H9 (cell line): ENCODE measurements at places on chromosomes 5 and 9. TPM values are rescaled to one million over a fixed set of nuclear protein-coding genes. Genes with fewer than 3 reads are reported as not detected.
A peak's percentile ranks its signal among the peaks of the same experiment; 100 is the strongest.

PCDHGB1 gene
- 5.0 and 5.2 TPM in 2 replicates for total RNA-seq

DOCK8 gene
- 1.4 and 2.3 TPM in 2 replicates for total RNA-seq

NACC2 gene
- total RNA-seq = 11.5 TPM in 2 replicates

PAPPA gene
- total RNA-seq = 0.17 and 0.29 TPM in 2 replicates

IPPK gene
- 10.7 and 12.9 TPM in 2 replicates for total RNA-seq

DNA sequence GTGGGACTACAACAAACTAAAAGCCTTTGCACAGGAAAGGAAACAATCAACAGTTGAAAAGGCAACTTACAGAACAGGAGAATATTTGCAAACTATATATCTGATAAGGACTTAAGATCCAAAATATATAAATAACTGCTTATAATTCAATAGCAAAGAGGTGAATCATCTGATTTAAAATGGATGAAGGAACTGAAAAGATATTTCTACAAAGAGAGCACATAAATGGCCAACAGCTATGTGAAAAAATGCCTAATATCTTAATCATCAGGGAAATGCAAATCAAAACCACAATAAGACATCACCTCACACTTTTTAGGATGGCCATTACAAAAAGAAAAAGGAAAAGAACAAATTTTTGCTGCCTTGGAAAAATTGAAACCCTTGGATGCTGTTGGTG is 100.4 kb downstream of the LURAP1L start:
- DNase-seq = no peak

DNA sequence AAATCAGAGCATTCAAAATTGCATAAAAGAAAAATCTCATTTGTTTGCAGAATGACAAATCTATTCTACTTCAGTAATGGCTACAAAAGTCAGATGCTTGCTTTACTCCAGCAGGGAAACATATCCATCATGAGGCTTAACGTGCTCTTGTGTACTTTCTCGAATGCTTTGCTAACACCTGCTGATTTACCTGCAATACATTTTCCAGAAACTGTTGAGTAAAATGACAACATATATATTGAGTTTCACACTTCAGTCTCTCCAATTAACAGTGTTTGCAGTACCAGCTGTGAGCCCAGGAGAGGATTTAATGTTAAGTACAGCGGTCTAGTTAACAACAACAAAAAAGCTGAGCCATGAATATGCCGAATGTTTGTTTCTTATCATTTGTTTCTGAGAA is 391.5 kb upstream of the SMC2 start:
- DNase-seq = no peak

DNA sequence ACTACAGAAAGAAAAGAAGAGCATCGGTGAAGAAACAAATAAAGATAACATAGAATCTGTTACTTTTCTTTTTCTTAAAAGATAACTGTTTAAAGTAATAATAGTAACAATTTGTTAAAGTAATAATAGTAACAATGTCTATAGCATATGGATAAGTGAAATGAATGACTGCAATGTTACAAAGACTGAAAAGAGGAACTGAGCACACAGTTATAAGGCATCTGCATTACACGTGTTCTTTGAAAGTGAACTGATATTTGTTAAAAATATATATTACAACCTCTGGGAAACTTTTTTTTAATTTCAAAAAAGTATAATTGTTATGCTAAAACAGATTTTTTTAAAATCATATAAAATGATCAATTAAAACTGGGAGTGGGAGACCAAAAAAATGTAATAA is 88.4 kb upstream of the FST start:
- DNase-seq = no peak

GRCh38 chr5:5318426-5319190 is 103.9 kb upstream of the ICE1 start:
- no peak for DNase-seq

- no peak for DNase-seq
These were observed 493.4 kb upstream of the TUSC1 start for GRCh38 chr9:26171691-26172090.

- no peak for DNase-seq
These were observed 232.4 kb downstream of the SAXO1 start for GRCh38 chr9:18800579-18800978.

DNA sequence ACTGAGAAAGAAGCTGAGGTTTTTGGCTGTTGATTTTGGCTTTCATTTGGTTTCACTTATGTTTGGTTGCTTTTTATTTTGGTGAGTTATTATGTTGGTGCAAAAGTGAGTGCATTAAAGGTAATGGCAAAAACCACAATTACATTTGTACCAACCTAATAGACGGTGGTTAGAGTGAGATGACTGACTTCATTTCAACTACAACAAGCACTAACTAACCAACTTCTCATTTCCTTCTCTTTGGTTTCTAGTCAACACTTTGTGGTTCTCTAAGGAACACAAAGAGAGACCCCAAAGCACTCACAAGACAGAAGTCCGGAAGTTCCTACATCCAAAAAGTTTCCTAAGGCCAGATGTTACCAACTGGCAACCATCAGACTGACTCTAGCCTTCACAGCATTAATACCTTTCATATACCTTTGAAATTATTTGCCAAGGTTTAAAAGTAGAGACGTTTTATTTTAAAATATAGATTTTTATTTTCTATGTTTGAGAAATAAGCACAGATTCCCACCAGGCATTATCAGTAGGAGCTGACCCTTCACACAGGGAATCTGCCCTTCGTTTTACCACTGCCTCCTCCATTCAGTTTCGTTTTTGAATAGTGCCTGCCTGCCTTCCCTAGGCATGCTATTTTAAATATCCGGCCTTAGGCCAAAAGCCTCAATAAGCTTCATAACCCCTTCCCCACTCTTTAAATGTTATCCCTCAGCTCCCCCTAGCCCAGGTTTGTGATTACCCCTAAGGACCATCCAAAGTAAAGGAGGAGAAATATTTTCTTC is 301.1 kb upstream of the PTGER4 start:
- no peak for DNase-seq

- no peak for DNase-seq
These were observed 6.7 kb downstream of the NCBP1 start for GRCh38 chr9:97640325-97640724.

DNA sequence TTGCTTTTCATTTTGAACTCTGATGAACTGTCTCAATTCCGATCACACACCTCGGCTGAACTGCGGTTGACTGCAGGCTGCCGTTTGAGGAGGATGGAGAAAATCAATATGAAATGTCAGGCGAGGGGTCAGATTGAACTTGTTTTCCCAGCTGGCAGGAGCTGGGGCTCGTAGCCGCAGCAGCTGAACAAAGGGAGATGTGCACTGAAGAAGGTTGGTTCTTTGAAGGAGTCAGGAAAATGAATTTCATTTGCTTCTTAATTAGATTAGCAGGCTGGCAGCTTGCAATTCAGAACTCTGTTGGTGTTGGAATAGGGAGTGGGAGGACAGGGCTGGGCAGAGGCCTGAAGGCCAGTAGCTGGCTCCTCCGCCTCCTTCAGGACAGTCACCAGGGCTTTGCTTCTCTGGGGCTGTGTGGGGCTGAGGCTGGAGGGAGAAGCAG is 117.4 kb upstream of the GPR151 start:
- DNase-seq = no peak

DNA sequence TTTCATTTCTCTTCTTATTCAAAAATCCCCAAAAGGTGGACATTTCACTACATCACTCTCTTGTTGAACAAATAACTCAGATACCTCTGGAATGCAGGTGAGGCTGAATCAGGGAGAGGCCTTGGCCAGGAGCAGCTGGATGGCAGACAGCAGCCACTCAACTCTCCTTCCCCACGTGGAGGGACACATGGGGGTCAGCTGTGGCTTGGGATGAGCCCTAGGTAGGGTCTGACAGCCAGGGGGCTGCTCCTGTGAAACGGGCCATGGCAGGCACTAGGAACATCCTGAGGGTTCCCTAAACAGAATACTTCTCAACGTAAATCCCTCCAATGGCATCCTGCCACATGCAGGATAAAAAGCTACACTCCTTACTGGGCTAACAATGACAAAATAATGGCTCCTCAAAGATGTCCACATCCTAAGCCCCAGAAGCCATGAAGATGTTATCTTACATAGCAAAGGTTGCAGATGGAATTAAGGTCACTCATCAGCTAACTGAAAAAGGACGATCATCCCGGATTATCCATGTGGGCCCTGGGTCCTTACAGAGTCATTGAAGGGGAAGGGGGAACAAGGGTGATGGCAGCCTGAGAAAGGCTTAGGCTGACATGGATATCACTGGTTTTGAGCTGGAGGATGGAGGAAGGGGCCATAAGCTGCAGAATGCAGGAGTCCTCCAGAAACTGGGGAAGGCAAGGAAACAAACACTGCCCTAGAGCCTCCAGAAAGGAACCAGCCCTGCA is 31.4 kb upstream of the S1PR3 start:
- no peak for DNase-seq

DNA sequence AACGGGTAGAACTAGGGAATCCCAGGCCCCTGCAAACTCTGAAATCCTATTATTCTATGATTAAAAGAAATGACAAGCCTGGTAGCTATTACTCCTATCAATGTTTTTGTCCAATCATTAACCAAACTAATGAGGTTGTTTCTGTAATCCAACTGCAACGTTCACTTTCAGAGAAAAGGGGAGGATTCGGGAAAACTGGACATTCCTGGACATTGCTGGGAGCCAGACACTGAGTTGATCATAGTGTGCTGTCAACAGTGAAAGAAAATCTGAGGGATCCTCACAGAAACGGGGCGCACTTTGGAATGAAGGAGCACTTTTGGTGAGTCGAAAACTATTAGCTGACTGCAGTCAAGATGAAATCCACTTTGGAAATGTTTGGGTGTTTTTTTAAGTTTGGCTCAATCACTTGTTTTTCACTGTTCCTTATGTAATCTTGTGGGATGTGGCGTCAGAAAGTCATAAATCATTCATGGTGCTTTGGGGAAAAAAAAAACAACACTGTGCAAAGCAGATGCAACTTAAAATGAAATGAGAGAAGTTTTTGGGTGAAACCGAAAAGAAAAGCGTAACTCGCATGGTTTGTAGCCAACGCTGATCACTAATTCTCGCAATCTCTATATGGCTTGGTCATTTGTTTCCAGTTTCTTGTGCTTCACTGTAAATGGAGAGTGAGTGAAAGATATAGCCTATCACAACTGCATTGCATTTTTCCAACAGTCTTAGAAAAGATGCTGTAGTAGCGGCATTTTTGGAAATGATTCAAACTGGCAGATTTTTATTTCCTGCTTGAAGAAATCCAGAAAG is 51.2 kb upstream of the ADRA1B start:
- no peak for DNase-seq

GRCh38 chr5:54278979-54279717 is 31.2 kb downstream of the ARL15 start:
- DNase-seq = no peak

GRCh38 chr5:178116143-178116885 is 3.0 kb downstream of the N4BP3 start:
- peak; percentile 69 for DNase-seq

DNA sequence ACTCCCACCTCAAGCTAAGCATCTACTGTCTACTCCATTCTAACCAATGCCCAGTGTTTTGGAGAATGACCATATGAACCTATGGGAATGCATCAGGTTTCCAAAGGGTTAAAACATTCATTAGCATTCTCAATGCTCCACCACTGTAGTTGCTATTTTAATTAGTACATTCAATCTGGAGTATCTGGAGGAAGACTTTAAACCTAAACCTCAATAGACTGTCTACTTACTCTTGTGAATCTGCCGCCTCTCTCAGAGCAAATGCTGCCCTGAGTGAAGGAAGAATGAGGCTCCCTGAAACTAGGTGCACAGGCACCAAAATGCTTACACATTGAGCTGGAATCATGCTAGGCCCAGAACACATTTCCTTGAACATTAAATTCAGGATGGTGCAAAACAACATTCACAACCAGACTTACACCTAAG is 2.0 kb downstream of the ENC1 start:
- DNase-seq = no peak

DNA sequence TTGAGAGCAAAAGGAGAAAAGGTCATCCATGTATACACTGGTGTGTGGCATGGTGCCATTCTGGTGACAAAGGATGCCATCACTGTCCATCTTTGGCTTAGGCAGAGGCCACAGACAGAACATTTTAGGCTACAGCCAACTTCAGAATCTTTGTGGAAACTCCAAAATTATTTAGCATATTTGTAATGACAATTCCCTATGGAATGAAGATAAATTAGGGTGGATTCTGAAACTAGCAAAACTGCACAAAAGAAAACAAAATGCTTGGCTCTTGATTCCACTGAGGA is 92.5 kb downstream of the FBXW11 start:
- DNase-seq = no peak

GRCh38 chr9:100108559-100108958 is 9.5 kb downstream of the INVS start:
- no peak for DNase-seq

DNA sequence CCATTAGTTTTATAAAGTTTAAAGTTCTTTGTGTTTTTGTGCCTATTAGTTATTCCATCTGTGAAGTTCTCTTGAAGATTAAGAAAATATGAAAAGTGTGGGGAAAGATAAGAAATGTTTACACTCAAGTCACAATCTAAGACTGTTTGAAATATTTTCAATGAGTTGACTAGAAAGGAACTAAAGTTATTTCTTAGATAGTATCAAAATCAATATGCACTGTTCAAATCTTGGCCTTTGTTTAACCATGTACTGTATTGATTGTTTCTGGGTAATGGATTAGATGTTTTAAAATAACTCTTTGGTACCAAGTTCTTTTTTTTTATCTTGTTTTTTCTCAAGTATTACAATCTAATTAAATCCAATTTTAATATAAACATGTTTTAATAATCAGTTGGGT is 46.0 kb downstream of the SMC5 start:
- DNase-seq = no peak

- no peak for DNase-seq
These were observed 121.1 kb upstream of the IL12B start for GRCh38 chr5:159451197-159452052.

GRCh38 chr9:6247266-6247665 is 31.7 kb downstream of the IL33 start:
- DNase-seq = no peak

- DNase-seq = peak; percentile 81
These were observed 155.8 kb upstream of the SMIM23 start for GRCh38 chr5:171629628-171630349.

DNA sequence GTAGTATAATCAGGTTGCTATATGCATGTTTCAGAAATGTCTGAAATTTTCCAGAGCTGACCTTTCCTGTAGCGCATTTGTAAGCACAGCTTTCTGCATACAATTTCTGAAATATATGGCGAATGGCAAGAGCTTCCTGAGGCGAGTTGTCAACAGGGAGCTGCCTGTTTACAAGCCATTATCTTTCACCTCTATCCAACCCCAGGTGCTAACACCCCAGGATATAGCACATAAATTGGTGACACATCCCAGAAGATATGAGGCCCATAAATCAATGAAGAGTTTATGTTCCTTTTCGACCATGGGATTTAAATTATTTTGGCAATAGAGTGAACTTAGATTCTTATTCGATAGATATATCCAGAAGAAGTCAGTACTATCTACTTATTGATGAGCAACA is 379.8 kb downstream of the KDM4C start:
- no peak for DNase-seq

GRCh38 chr9:36963346-36963745 is 70.7 kb downstream of the PAX5 start:
- DNase-seq = peak; percentile 14

DNA sequence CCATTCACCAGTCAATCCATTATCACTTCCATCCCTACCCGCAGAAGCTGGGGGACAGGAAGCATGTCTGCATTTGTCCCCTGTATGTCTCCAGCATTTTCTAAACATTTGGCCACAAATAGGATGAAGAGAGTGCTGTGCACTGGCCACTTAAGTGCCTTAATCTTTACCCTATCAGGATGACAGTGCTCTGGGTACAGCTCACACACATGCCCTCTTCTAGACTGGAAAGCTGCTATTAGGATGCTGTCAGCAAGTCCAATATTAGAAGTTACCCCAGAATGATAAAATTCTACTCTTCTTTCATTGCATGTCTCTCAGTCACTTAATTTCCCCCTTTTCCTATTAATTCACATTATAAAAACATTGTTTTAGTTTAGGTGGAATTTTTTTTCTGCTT is 168.4 kb downstream of the RASEF start:
- no peak for DNase-seq
